T-helper 22 cell (primary cell): ENCODE measurements at places on chromosomes 3 and 15.

DNA sequence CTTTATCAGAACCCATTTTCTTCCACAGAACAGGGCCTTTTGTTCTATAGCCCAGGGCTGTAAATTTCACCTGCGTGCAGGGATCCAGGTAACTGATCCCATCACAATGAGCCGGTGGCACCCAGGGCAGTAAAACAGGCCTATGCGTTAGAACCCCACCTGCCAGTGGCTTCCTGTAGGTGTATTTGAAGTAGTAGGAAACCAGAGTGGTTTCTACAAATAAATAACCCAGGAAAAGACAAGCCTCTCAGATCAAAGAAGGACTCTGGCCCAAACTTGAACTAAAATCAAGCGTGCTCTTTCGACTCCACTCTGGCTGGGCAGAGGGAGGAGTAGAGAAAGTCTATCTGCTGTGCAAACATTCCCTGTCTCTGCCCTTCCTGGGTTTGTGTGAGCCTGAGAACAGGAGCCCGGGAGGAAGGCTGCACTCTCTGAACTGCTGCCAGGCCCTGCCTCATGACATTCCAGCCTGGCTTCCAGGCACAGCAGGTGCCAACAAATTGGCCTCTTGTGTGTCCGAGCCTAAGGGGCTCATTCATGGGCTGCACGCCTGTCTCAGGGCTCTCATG, 77.7 kb downstream of the CEMIP start:
- no peak for DNase-seq

DNA sequence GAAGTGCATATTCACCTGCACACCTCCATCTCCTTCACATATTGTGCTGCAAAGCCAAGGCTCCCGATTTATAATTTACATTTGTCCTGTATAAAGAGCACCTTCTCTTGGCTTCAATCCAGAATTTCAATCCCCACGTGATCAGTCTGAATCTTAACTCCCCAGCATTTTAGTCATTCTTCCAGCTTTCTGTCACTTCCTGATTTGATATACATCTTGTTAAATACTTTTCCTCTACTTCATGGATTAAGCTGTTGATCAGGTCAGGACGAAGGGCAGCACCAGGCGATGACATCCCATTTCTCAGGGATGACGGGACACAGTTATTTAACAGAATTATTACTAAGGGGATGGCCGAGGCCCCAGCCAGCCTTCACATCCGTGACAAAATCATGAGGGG, 212.5 kb downstream of the EPHB1 start:
- DNase-seq: no peak

DNA sequence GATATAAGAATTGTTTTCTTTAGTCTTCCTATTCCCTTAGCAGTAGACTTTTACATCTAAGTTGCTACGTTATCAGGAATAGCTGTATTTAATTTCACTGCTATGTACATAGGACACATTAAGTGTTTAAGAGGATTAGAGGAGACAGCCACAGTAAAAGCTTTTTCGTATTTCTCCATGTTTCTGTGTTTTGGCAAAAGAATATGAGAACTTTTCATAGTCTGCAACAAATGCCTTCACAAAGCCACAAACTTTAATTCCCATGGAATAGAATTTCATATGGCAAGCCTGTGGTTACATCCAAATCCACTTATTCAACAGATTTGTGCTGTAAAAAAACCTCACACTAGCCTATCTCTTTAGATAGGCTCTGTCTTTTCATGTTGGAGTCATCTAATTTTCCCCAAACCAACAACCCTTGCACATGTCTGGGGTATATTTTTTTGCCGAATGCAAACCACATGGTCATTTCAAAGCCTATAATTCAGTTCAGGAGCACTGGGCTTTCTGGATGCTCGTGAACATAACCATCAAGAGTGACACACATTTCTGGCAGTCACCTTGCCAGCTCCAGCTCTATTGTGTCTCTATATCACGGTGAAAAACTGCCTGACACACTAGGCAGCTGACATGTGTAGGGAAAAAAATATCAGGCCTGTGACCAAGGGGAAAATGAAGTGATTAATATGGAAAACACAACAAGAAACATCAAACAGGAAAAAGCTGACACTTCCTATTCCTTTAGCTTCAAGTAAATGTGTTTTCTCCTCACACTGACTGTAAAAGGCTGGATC, 19.2 kb downstream of the PLD1 start:
- no peak for DNase-seq

- DNase-seq: no peak
Measured at GRCh38 chr3:49158792-49159191, 7.3 kb downstream of the CCDC71 start.

DNA sequence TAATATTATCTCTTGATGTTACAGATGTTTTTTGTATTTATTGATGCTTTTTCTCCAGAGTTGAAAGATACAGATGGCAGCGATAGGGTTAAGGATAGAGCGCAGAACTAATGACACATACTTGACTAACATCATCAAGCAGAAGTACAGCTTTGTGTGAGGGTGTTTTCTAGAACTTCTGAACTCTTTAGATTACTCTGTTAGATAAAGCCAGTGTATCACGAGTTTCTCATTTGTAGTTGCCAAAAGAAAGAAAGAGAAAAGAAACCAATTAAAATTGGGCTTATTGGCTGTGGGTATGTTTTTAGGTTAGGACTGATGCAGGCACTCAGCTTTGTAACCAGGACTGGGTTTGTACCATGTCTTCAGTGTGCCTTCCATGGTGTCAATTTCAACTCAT, 6.6 kb upstream of the GPR171 start:
- DNase-seq: no peak

DNA sequence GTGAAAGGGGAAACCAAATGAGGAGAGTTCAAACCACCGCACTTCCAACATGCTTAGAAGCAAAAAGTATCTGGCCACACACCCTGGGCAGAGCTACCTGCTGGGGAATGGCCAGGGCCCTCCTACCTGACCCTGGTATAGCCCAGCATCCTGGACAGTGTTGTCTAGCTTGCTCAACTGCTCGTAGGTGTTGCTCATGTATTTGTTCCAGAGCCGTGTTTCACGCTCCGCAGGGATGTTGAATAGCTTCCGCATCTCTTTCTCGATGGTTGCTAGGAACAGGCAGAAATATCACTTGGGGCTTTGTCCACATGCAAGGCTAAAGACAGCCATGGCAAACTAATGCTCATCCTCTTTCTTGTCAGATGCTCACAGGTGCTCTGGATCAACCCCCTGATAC, 15.1 kb downstream of the USP4 start:
- no peak for DNase-seq

DNA sequence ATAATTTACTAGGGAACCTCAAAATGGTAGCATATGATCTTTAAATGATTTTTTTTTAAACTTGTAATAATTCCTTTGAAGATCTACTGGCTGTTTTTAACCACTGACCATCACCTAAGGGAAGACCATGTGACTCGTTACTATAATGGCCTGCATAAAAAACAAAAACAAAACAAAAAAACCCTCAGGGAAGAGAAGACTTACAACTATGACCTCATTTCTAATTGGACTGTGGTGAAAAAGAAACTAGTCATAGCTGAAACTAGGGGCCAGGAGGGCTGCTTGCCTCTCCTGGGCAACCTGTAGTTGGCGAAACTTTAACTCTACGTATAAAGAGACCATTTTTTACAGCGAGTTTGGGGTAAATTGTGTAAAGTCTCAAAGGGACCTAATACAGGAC, 23.0 kb downstream of the PAQR9 start:
- DNase-seq: no peak

- no peak for DNase-seq
Measured at GRCh38 chr3:29514170-29514569, 233.3 kb downstream of the RBMS3 start.

- no peak for DNase-seq
Measured at GRCh38 chr15:99106417-99107220, 1.7 kb downstream of the SYNM start.

- DNase-seq: no peak
Measured at GRCh38 chr3:141454054-141454453, 32.8 kb upstream of the RASA2 start.

DNA sequence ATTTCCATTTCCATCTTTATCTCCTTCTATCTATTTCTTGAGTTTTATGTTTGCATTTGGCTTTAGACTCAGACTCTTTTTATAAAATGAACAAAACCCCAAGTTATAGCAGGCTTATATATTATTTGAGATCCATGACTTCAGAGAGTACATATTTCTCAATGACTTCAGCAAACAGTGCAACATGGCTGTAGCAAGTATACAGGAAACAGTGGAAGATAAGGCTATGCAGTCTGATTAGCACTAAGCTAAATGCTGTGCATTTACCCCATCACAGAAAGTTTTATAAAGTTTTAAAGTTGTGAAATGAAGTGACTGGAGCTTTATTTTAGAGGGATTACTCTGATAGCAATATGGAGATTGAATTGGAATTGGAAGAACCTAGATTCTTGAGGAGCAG, 463.5 kb upstream of the TGFBR2 start:
- DNase-seq: no peak

DNA sequence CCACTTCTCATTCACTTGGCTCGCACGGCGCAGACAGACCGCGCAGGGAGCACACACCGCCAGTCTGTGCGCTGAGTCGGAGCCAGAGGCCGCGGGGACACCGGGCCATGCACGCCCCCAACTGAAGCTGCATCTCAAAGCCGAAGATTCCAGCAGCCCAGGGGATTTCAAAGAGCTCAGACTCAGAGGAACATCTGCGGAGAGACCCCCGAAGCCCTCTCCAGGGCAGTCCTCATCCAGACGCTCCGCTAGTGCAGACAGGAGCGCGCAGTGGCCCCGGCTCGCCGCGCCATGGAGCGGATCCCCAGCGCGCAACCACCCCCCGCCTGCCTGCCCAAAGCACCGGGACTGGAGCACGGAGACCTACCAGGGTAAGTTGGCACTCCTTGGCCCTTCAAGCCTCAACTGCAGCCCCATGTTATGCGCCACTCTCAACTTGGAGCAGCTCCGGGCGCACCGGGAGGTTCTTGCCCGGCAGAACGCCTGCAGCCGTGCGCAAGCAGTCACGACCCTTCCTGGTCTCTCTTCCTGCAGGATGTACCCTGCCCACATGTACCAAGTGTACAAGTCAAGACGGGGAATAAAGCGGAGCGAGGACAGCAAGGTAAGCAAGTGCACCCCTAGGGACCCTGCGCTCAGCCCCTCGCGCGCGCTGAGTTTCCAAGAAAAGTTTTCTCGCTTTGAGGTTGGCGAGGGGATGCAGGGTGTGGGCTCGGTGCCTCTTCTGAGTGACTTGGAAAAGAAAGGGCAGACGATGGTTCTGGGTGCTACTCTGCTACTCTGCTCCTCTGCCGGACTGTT, at the start of gene BHLHE40:
BHLHE40 (plus strand) TSS at position 10 of the 801 bp plus-strand sequence; CDS start at position 292, 282 bp downstream.
- DNase-seq: no peak

- no peak for DNase-seq
Measured at GRCh38 chr3:177295116-177295515, 97.8 kb upstream of the TBL1XR1 start.

DNA sequence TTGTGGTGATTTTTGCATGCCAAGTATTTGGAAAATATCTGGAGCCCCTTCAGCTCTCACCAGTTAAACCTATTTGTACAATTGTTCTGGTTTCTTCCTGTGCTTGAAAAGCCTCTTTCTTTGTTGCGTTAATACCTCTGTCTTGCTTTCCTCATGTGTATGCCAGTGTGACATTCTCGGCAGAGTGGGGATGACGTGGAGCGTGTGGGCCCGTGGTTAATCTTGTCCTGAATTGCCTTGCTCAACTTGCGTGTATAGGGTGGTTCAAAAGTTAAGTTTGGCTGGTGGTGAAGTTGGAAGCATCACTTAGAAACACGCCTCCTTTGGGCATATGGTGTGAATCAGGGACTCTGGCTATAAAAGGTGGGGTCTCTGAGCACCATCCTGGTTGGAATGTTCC, 67.1 kb downstream of the IGF1R start:
- DNase-seq: no peak

GRCh38 chr15:80180986-80181385, 28.2 kb downstream of the FAH start:
- no peak for DNase-seq

GRCh38 chr15:77028451-77029165, 33.7 kb downstream of the PSTPIP1 start:
- no peak for DNase-seq

DNA sequence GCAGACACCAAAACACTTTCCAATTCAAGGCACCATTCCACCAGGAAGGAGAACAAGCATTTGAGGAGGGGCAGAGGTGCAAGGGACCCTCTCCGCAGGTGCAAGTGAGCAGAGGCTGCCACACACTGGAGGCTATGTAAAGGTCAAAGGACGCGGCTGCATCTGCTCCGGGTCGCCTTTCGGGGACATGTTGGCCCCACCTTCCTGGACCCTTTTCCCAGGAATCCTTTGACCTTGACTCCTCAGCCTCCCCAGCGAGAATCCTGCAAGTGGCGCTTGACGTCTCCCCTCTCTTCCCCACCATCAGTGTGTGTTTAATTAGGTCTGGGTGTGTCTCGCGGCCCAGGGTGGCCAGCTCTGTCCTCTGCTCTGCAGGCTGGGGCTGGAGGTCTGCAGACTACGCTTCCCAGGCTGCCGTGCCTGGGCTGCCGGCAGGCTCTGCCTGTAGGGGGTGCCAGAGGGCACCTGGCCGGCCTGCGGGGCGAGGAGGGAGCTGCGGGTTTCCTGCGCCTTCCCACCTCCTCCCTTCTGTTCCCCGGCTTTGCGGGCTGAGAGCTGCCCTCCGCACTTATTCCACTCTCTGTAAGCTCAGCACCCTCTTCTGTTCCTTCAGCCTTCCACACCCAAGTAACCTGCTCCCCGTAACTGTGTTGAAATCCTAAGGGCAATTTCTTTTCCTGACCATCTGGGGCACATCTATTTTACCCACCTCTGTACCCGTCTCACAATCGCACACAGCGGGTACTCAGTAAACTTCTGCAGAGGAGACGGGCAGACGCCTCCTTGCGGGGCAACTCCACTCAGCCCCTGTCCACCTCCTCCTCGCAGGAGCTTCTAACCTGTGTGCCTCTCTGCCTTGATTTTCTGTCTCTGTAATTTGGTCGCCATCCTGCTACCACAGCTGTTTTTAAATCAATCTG, 129.8 kb downstream of the NSMCE3 start:
- DNase-seq: no peak

DNA sequence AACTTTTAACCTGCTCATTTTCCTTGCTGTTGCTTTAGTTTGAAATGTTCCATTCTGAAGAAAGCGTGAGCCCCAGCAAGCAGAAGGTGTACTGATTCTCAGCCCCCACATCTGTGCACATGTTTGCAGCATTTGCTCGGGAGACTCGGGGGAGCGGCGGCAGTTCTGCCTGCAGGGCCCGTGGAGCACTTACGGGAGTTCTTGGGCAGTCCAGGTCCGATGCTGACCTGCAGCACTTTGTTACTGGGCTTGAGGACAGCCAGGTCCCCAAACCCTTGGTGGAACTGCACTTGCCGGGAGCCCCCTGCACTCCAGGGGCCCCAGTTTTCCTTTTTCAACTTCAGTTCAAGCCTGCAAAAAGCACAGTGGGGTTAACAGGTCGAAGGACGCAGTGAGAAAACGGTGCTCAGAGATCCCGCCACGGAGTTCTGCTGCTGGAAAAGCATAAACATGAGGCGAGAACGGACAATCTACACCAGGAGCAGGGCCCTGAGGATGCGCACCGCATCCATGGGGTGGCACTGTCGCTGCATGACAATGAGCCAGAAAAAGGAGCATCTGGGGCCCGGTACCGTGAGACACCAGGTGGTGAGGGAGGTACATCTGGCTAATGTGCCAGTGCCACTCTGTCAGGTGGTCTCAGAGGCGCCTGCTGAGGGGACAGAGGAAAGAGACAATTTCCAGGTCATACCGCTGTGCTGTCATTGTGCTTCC, 45.6 kb upstream of the LDHAL6B start:
- no peak for DNase-seq
